ENCODE measurements at places on chromosomes 16 and 17.

GRCh38 chr17:43823350-43824084 is 9.4 kb downstream of the MPP3 start:
- no peak for DNase-seq

GRCh38 chr16:64621616-64622015 is 500.2 kb downstream of the CDH11 start:
- no peak for DNase-seq

DNA sequence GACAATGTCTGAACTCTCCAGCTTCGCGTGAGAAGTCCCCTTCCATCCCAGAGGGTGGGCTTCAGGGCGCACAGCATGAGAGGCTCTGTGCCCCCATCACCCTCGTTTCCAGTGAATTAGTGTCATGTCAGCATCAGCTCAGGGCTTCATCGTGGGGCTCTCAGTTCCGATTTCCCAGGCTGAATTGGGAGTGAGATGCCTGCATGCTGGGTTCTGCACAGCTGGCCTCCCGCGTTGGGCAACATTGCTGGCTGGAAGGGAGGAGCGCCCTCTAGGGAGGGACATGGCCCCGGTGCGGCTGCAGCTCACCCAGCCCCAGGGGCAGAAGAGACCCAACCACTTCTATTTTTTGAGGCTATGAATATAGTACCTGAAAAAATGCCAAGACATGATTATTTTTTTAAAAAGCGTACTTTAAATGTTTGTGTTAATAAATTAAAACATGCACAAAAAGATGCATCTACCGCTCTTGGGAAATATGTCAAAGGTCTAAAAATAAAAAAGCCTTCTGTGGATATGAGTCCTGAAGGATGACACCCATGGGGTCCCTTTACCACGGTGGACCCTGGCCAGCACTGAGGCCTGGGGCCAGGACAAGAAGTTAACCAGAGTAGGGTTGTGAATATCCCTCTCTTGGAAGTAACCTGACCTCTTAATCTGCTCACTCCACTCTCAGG is 10.5 kb upstream of the ITGAD start:
- peak; percentile 21 for DNase-seq

- no peak for DNase-seq
Measured at GRCh38 chr16:55255733-55256282, 68.2 kb upstream of the IRX6 start.

DNA sequence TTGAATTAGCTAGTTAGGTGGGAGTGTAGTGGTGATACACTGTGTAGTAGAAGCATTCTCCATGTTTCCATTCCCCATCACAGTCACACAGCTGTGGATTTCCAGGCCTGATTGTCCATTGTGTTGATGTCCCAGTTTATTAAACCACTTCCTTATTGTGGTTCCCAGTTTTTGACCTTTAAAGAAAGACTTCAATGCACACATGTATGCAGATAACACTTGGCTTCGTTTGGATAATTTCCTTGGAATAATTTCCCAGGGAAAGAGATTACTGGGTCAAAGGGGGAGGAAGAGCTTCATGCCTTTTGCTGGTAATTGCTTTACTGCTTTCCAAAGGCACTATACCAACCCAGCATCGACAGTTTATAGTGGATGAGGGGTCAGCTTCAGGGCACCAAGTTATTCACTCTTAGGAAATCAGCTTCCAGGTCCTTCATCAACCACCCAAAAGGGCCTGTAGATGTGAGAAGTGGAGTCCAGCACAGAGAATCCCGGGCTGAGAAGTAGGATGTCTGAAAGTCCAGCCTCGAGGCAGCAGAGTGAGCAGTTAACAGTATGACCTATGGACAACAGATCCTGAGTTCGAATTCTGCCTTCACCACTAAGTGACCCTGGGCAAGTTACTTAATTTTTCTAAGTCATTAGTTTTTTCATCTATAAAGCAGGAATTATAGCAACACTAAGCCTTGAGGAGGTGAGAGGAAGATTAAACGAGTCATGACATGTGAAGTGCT is 31.3 kb upstream of the TNS4 start:
- DNase-seq: no peak

DNA sequence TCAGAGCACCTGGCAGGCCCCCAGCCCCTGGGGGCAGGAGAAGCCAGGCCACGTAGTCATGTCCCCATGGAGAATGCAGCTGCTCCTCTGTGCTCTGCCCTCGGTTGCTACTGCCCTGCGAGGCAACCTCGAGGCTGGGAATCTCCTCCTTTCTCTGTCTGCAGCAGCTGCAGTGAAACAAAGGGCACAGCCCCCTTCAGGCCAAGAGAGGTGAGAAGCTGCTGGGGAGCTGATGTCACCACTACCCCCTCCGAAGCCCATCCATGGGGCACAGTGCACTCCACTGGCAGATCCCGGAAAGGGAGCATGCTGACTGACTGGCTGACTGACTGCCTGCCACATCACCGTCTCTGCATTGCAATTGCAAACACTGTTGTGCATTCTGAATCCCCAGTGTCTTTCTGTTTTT is 103.7 kb downstream of the GRIN2A start:
- DNase-seq: no peak

GRCh38 chr16:1408171-1408837 is 6.2 kb downstream of the UNKL start:
- DNase-seq: peak; percentile 94

GRCh38 chr16:84423416-84423837 is 55.1 kb downstream of the ATP2C2 start:
- DNase-seq: no peak

GRCh38 chr17:34311291-34311690 is 7.9 kb upstream of the CCL8 start:
- no peak for DNase-seq

DNA sequence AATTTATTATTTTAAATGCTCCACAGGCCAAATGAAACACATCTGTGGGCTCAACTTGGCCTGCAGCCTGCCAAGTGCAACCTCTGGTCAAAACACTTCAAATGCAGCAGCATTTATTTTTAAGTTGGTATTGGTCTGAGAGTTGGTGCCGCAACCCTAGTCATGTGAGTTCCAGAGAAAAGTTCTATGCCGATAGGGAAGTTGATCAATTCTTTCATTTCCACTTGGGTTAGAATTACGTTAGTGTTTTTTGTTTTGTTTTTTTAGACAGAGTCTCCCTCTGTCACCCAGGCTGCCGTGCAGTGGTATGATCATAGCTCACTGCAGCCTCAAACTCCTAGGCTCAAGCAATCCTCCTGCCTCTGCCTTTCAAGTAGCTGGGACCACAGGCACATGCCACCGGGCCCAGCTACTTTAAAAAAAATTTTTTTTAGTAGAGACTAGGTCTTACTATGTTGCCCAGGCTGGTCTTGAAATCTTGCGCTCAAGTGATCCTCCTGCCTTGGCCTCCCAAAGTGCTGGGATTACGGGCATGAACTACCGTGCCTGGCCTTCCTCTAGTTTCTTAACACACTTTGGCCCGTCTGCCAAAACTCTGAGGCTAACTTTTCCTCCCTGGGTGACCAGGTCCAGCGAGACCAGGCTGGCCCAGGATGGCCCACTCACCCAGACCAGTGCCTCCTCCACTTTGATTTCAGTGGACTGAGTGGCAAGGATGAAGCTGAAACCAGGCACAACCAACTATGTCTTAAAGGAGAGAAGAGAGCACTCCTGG is 221.1 kb downstream of the MRTFB start:
- no peak for DNase-seq

DNA sequence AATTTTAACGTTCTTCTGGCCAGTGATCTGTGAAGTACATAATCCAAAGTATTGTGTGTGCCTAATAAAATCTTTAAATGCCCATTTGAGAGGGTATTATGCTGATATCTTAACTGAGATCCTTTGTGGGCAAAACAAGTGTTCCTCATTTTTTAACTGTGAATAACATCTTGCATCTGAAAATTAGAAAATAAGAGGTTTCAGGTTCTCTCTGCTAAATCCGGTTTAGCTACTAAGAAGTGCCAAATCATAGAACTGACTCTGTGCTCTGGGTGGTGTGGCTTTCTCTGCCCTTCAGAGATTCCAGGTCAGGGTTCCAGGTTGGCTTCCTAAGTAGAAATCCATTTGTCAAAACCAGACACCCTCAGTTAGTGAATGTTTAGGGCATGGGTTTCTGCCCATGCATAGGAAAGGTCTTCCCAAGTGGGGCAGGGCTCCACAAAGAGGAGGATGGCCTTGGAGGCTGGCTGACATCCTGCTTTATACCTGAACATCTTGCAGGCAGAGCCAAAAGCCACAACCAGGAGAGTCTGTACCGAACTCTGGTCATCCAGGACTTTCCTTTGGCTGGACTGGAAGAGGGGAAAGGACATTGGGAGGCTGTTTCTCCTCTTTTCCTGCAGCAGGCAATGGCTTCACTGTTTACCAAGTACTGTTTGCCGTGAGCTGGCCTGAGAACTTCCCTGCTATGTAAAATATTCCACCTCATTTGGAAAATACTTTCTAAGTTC is 8.5 kb downstream of the ALDH3A2 start:
- no peak for DNase-seq

GRCh38 chr17:33981711-33982601 is 273.1 kb upstream of the CCL2 start:
- DNase-seq: no peak

DNA sequence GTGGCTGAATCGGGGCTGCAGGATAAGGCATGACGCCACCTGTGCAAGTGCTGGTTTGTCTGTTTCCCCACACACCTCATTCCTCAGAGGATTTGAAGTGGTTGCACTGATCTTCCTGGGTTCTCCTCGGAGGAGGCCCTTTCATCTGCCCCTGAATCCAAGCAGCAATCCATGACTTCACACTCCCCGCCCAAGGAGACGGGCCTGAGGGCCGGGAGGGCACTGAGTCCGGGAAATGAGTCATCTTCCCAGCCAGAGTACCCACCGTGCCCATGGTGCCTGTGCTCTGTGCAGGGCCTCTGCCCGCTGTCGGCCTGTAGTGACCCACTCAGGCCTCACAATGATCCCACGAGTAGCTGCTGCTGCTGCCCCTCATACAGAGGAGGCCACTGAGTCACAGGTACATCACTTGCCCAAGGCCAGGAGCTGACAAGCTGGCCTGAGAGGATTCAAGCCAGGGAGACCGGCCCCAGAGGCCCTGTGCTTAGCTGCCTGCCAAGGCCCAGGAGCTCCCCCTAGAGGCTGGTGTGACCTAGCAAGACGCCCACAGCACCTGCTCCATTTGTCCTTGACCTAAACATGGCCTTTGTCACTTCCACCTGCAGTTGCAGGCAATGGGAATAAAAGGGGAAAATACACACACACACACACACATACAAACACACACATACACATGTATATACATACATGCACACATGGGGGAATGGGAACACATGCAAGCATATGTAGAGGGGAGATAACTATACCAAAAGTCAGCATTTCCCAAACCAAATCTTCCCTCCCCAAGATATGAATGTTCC is 240.0 kb downstream of the C16orf95 start:
- DNase-seq: no peak

GRCh38 chr17:82065638-82066303 is at the start of gene DUS1L:
Gene DUS1L (minus strand): TSS chr17:82065804. CDS start chr17:82065059, 745 bp downstream.
- DNase-seq: peak; percentile 60

- DNase-seq: no peak
Measured at GRCh38 chr17:76810956-76811355, 57.2 kb upstream of the MGAT5B start.

- no peak for DNase-seq
Measured at GRCh38 chr16:72043539-72043938, 10.8 kb upstream of the HP start.

DNA sequence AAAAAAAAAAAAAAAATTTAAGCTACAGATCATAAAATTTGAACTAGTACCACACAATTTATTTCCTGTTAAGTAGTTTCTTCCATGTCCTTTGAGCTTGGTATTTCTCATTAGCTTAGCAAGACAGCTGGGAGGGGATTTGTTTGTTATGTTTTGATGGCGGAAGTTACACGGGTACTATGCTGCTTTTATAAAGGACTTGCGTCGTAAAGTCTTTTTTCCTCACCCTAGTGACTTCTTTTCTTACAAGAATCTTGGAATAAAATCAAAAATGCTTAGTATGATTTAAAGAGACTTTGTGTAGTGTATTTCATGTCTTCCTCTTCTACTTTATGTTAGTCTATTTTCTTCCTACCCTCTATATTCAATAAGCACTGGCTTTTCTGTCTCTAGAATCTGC is 89.1 kb downstream of the NLK start:
- no peak for DNase-seq

- no peak for DNase-seq
Measured at GRCh38 chr17:4236456-4236855, 27.3 kb downstream of the ANKFY1 start.

DNA sequence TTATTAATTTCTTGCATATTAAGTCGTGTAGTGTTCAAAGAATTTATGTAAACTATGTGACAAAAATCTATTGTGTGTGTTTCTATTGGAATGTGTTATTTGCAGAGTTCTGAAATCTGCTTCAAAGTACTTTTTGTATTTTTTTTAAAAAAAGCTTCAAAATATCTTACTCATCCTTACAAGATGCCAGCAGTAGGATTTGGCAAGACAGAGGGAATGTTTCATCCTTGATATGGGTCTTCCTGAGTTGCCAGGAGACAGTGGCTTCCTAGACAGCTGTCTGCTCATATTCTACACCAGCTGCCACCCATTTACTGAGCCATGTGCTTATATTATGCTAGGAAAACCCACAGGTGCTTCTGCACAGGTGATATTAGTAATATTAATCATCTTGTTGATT is 36.4 kb downstream of the EFCAB5 start:
- DNase-seq: no peak

DNA sequence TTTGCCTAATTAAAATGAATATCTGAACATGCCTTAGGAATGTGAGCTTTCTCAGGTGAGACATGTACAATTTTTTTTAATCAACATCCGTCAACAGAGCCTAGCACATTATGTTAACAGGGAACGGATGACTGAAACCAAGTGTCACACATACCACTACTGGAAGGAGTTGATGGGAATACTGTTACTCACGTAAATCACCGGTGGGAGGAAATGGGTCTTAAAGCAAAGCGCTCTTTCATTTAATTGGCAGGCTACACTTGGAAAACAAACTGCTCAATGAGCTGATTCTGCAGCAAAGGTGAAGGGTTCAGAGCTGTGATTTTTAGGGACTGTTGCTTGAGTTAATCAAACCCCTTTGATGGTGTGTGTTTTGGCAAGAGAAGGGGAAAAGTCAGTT is 4.8 kb downstream of the CPPED1 start:
- DNase-seq: no peak

- DNase-seq: no peak
Measured at GRCh38 chr17:74512624-74513091, 18.6 kb downstream of the CD300LB start.

- no peak for DNase-seq
Measured at GRCh38 chr17:44651228-44651627, 5.0 kb upstream of the MEIOC start.

GRCh38 chr16:66507731-66508239 is 42.1 kb downstream of the TK2 start:
- no peak for DNase-seq

- DNase-seq: no peak
Measured at GRCh38 chr16:12496866-12497265, 306.8 kb downstream of the CPPED1 start.

All from effector CD4-positive, alpha-beta T cell (primary cell).